ENCODE measurements at places on chromosomes 7 and 10.

DNA sequence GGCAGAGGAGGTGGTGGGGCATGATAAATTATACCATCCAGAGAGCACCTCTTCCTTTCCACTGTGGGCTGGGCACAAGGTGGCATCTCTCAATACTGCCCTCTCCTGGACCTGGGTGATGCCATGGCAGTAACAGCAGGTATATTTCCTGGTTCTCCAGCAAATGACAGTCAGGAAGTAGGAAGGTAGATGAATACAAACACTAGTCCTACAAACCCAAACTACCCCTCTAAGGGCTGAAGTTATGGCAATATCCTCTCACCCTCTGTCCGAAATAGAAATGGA lies 1004.9 kb downstream of the KCNMA1 start:
- no peak for DNase-seq

- no peak for DNase-seq
Measured at GRCh38 chr7:2115760-2116447, 116.8 kb downstream of the MAD1L1 start.

DNA sequence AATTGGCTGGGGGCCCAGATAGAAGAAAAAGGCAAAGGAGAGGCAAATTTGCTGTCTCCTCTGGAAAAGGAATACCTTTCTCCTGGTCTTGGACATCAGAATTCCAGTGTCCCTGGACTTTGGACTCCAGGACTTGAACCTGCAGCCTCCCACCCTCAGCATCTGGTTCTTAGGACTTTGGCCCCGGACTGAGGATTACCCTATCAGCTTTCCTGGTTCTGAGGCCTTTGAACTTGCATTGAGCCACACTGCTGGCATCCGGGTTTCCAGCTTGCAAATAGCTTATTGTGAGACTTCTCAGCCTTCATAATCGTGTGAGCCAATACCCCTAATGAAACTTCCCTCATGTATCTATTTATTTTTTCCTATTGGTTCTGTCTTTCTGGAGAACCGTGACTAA lies 68.3 kb downstream of the DNAH11 start:
- DNase-seq = no peak

- DNase-seq = no peak
Measured at GRCh38 chr10:93967756-93968155, 26.0 kb upstream of the PLCE1 start.

GRCh38 chr7:116592445-116592844 lies 67.6 kb downstream of the CAV1 start:
- DNase-seq = no peak

- DNase-seq = no peak
Measured at GRCh38 chr10:69703256-69703655, 73.2 kb downstream of the FAM241B start.

DNA sequence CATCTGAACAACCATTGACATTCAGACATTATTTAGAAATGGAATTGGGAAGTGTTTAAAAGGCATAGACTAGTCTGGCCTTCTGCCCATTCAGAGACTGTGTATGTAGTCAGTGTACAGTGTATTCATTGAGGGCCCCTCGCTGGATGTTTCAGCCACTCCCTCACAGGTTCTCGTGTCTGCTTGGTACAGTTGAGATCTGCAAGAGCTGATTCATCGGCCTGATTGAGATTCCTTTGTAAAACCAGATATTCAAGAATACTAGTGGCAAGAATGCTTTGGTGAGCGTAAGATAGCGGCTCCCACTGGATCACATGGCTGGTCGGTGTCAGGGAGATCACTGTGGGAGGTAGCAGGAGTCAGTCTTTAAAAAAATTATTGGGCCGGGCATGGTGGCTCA lies 119.5 kb downstream of the TCF7L2 start:
- DNase-seq = no peak

- no peak for DNase-seq
Measured at GRCh38 chr10:131724891-131725580, 175.8 kb upstream of the PPP2R2D start.

DNA sequence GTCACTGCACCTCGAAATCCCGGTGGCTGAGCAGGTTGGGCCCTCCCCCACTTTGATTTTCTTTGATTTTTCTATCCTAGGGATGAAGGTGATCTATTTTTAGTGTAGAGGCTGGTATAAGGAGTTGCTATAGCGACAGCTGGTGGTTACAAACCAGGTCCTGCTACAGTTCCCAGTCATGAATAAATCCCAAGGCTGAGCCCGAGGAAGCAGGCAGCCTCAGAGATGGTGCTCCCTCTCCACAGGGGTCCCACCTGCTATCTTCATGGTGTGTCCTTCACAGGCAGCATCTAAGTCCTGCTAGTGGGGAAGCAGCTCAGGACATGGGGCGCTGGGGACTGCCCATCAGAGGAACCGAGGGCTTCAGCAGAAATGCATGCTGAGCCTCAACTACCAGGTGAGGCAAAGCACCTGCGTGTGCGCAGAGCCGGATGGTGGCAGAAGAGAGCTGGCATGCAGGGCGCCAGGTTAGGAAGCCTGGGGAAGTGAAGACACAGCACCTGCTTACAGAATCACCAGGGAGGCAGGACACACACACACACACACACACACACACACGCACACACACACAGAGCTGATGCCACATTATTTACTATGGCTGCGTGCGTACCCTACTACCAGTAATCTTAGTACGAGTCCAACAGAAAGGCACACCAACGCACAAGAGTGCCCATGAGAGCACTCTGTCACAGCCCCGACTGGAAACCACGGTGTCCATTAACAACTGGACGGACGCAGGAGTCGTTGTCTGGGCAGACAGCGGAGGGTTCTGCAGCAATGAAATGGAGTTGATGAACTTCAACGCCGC lies 150.9 kb downstream of the PRKAG2 start:
- no peak for DNase-seq

GRCh38 chr7:100584683-100585510 lies 1.0 kb downstream of the LRCH4 start:
- DNase-seq = no peak

GRCh38 chr10:132990684-132991545 lies 48.5 kb upstream of the CFAP46 start:
- no peak for DNase-seq

- no peak for DNase-seq
Measured at GRCh38 chr10:82953909-82954308, 1078.9 kb downstream of the NRG3 start.

DNA sequence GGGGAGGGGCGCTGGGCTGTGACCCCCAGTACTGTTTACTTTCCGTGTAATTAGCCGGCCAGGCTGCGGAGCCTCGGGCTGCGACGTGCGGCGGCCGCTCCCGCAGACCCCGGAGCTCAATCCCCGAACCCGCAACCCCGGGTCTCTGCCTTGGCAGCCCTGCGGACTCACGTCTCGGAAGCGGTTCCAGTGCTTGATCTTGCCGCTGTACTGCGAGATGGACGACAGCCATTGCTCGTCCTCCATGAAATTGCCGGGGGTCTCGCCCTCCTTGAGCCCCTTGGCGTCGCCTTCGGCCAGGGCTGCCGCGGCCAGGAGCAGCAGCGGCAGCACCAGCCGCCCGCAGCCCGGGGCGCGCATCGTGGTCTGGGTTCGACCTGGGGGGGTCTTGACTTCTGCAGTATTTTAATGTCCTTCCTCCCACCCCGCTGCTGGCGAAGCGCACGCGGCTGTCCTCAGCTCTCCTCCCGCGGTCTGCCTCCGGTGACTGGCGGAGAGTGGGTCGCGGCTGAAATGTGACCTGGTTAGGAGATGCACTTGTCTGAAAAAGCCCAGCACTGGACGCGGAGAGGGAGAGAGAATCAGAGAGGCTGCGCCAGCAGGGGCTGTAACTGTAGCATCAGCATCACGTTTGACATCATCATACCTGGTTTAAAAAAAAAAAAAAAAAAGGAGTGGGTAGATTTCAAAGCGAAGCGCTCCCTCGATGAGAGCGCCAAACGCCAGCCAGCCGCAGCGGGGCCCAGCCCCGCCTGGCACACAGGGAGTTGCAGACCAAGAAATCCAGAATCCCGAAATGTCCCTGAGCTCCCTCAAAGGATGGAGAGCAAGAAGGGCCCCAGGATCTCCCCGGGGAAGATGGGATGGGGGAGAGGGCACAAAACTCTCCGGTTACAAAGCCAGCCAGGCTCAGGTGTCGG lies at the start of gene SPOCK2:
Gene SPOCK2 (minus strand): TSS at position 583 of the 920 bp plus-strand sequence. CDS start 223 bp downstream, at position 360.
- peak; percentile 67 for DNase-seq

- DNase-seq = no peak
Measured at GRCh38 chr10:44771233-44771995, 139.7 kb upstream of the TMEM72 start.

GRCh38 chr10:95273393-95274312 lies 17.1 kb downstream of the PDLIM1 start:
- DNase-seq = no peak

- DNase-seq = no peak
Measured at GRCh38 chr7:81236560-81236959, 317.7 kb upstream of the SEMA3C start.

- no peak for DNase-seq
Measured at GRCh38 chr7:159227433-159227832, 82.8 kb upstream of the VIPR2 start.

- no peak for DNase-seq
Measured at GRCh38 chr10:115417585-115418265, 324.6 kb downstream of the ATRNL1 start.

DNA sequence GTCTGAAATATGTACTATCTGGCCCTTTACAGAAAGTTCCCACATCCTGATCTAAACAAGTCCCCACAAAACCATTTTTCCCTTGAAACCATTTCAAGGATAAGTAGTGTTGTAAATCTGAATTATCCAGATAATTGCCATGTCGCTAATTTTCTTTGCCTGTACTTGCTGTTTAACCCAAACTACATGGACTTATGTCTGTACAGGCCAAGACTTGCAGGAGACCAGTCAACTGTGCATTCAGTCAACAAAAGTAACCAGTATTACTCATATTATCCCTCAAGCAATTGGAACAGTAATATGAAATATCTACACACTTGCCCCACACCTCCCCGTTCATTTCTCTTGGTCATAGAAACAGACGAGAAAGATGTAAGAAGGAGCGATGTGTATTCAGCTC lies 347.8 kb upstream of the NFE2L3 start:
- DNase-seq = no peak

DNA sequence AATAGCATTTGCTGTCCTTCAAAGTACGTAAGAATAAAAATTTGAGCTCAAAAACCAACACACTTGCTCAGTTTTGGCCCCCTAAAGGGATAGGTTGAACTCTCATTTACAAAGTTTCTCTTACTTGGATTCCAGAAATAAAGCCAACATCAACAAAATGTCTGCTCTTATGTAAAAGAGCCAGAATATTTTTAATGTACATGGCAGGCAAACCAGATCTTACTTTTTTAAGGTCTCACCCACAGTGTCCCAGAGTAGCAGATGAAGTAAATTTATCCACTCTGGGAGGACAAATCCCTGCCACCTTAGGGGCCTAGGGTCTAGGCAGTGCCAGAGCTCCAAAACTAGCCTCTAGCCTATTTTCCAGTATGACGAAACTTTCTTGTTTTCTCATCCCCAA lies 159.6 kb downstream of the SKAP2 start:
- DNase-seq = no peak

DNA sequence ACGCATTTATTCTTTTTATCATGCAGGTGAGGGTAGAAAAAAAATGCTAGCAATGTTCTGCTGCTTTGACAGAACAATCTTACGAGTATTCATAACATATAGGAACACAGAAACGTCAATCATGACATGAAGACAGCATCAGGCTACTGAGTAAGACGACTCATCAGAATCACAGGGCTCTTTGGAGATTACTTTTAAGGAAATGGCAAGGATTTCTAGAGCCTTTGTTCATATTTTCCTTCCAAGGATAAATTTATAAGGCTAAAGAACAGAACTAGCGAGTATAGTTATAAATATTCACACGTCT lies 39.8 kb upstream of the DNAJC1 start:
- DNase-seq = no peak

DNA sequence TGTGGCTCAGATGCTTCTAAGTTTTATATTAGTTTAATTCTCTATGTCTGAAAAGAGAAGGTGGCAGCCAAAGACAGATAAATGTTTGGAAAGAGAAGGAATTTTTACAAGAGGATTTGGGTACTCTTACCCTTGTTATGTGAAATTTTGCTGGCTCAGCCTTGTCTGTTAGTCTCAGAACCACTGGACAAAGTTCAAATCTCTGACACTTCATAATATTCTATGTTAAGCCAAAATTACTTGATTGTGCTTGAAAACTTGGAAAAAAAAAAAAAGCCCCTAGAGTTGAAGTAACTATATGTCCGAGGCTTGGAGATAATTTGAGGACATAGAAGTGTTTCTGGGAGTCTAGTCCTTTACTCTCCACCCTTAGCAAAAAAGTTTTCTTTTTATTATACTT lies 1079.3 kb upstream of the LRRTM3 start:
- DNase-seq = no peak

DNA sequence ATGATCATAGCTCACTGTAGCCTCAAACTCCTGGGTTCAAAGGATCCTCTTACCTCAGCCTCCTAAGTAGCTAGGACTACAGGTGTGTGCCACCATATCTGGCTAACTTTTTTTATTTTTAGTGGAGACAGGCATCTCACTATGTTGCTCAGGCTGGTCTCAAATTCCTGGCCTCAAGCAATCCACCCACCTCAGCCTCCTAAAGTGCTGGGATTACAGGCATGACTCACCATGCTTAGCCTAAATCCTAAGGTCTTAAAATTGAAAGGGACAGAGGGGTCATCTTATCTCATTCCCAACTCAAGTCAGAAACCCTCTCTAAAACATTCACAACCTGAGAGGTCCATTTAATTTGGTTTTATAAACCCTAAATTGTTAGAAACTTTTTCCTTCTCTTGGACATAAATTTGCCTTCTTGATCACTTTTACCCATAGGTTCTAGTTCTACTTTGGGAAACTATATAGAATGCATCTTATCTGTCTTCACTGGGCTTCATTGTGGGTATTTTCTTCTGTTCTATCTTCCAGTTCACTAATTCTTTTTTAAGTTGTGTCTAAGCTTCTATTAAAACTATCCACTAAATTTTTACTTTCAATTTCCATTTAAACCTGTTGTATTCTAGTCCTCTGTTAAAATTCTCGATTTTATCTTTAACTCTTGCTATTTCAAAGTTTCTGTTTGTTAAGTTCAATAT lies 183.4 kb upstream of the KAT6B start:
- DNase-seq = no peak

DNA sequence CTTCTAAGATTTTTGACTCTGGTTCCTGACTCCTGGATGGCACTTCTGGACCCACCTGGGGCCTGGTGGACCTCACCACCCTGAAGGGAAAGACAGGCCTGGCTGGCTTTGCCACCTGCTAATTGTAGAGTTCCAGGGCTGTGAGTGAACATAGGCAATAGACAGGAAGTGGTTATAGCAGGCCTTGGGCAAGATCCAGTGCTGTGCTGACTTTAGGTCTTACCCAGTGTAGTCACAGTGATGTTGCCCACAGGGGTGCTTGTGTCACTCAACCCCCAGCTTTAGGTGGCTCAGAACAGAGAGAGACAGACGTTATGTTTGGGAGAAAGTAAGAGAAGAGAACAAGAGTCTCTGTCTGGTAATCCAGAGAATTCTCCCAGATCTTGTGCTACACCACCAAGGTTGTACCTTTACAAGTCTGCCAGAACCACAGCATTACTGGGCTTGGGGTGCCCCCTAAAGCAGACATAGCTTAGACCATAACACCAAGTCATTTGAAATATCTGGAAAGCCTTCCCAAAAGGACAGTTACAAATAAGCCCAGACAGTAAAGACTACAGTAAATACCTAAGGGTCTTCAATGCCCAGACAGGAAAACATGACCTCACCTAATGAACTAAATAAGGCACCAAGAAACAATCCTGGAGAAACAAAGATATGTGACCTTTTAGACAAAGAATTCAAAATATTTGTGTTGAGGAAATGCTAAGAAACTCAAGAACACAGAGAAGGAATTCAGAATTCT lies 303.4 kb downstream of the PCLO start:
- DNase-seq = no peak

GRCh38 chr10:55369670-55370420 lies 568.8 kb upstream of the PCDH15 start:
- DNase-seq = no peak

- no peak for DNase-seq
Measured at GRCh38 chr10:88707429-88708155, 1.5 kb downstream of the LIPK start.
